Activated CD4-positive, alpha-beta memory T cell treated with anti-CD3 and anti-CD28 coated beads for 36 hours (primary cell): ENCODE measurements at places on chromosomes 5 and 9. TPM values are rescaled to one million over a fixed set of nuclear protein-coding genes. Genes with fewer than 3 reads are reported as not detected.
A peak's percentile ranks its signal among the peaks of the same experiment; 100 is the strongest.

DNA sequence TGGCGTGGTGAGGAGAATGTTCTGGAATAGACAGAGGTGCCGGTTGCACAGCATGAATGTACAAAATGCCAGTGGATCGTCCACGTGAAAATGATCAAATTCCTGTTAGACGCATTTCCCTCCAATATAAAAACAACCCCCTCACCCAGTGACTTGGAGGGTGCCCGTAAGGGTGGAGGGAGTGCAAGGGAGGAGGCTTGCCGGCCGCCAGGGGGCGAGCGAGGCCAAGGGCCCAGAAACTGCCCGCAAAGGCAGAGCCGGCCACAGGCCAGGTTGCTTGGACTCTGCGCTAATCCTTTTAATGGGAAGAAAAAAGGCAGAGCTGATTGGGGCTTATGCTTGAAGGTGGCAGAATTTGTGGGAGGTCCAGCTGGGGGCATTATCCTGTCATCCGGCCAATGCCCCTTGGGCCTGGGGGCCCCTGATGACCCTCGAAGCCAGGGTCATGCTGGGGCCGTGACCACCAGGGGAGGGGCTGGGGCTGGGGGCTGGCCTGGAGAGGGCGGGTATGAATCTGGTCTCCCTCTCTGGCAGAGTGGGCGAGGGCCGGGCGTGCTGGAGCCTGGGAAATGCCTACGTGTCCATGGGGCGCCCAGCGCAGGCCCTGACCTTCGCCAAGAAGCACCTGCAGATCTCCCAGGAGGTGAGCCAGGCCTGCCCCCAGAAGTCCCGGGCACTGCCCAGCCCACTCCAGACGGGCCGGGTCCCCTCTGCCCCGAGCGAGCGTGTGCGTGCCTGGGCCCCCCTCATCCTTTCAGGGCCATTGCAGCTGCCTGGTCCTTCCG is 12.0 kb downstream of the GPSM1 start:
- DNase-seq: peak; percentile 43
- H3K4me1 ChIP-seq: no peaks in the 10 kb centered on the region
- no peaks in the 10 kb centered on the region for H3K27me3 ChIP-seq
- H3K4me3 ChIP-seq: no peak overlapping the region
- no peaks in the 10 kb centered on the region for H3K36me3 ChIP-seq

DNA sequence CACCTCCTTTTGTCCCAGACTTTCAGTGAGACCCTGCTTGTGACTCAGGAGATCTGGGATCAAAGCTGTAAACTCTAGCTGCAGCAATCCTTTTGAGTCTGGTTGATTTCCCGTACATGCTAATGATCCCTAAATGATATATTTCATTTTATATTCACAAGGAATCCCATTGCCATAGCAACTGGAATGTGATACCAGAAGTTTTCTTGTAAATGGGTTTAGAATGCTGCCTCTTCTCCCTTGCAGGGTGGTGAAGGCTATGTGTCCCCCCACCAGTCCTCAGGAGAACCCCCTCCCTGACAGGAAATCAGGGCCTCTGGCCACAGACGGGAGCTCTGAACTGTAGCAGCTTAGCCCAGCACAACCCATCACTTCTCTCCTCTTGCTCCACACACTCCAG is 215.0 kb downstream of the FSTL4 start:
- no peaks in the 10 kb centered on the region for H3K27me3 ChIP-seq
- DNase-seq: no peak
- no peak overlapping the region for H3K4me3 ChIP-seq
- H3K4me1 ChIP-seq: peaks cover 27% of the 10 kb centered on the region

The DRD1 gene
- not detected for total RNA-seq

The ROR2 gene
- total RNA-seq: 0.05 TPM

- H3K4me3 ChIP-seq: no peak overlapping the region
- H3K27me3 ChIP-seq: no peaks in the 10 kb centered on the region
- H3K27ac ChIP-seq: no peak overlapping the region
- H3K4me1 ChIP-seq: peaks cover 17% of the 10 kb centered on the region
- H3K36me3 ChIP-seq: no peaks in the 10 kb centered on the region
These were observed 86.6 kb downstream of the ACER2 start for GRCh38 chr9:19495186-19496028.

DNA sequence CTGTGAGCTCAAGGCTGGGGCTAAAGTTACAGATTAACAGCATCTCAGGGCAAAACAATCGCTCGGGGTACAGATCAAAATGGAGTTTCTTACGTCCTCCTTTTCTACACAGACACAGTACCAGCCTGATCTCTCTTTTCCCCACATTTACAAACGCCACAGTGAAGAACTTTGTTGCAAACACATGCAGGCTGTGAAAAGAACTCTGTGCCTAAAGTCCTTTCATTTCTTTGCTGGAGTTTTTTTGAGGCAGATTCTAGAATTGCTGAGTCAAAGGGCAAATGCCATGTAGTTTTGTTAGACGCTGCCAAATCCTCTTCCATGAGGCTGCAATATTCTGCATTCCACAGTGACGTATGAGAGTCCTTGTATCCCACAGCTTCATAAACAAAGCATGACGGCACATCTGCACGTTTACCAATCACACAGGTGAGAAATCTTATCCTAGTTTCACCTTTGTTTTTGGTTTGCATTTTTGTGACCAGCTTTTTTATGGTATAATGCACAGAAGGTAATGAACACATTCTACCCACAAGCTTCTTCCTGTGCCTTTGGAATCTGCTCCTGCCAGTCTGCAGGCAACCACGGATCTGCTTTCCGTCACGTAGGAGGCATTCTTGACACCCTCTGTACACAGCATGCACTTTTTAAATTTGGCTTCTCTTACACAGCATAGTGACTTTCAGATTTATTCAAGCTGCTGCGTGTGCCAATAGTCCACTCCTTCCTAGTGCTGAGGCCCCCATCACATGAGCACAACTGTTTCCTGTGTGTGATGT is 44.6 kb upstream of the LPCAT1 start:
- no peaks in the 10 kb centered on the region for H3K4me1 ChIP-seq
- no peak for DNase-seq
- no peak overlapping the region for H3K4me3 ChIP-seq

GRCh38 chr5:11148810-11149539 is 387.9 kb upstream of the DAP start:
- peaks cover 2% of the 10 kb centered on the region for H3K4me1 ChIP-seq
- peaks cover 6% of the 10 kb centered on the region for H3K27me3 ChIP-seq
- no peak overlapping the region for H3K27ac ChIP-seq
- H3K36me3 ChIP-seq: no peaks in the 10 kb centered on the region
- H3K4me3 ChIP-seq: no peak overlapping the region

DNA sequence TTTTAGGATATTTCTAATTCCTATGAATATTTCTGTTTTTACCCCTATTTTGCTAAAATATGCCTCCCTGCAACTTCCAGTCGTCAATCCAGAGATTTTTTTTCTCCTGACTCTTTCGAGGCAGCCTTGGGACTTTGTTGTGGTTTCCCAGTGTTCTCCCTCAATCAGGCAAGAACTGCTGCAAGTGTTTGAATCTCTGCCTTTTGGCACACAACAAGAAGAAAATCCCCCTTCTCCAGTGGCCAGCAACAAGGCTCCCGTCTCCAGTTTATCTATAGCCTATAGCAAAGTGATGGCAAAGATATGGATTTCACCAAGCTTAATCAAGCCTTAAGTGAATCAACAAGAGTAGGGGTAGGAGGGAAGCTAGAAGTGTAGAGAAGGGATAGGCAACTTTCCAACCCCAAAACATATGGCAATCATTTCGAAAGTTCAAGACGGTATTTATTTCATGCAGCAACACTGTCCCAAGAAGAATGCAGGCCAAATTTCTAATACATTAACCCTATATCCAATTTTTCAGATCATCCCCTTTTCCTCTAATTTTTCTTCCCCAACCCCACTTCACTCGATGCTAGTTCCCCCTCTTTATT is 37.7 kb upstream of the PAPPA start:
- no peak for DNase-seq
- no peak overlapping the region for H3K4me3 ChIP-seq
- H3K4me1 ChIP-seq: no peaks in the 10 kb centered on the region

DNA sequence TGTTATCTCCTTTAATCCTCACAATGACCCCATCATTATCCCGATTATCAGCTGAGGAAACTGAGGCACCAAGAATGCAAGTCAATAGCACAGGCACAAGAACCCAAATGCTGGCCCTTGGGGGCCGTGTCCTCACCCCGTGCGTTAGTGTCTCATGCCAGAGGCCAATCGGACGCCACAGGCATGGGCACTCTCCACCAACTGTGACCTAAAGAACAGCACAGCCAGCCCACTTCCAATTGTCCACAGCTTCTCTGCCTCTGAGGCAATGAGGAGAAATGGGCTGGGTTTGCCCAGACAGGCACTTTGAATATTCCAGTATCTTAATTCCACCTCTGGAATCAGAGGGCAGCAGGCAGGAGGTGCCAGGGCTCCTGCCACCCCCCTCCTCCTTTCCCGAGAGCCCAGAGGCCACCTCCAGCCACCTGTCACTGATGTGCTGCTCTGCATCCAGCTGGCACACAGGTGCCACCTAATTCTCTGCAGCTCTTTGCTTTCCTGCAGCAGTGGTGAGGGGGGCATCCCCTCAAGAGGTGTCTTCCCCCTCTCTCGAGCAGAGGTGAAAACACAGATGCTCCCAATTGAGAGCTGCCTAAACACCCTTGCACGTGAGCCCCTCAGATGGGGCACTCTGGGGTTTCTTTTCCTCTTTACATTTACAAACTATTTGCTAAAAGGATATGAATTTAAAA is 107.5 kb downstream of the ROR2 start:
- no peak overlapping the region for H3K27ac ChIP-seq
- no peaks in the 10 kb centered on the region for H3K36me3 ChIP-seq
- H3K4me3 ChIP-seq: no peak overlapping the region
- DNase-seq: no peak

The PCDHA6 gene
- total RNA-seq: not detected

DNA sequence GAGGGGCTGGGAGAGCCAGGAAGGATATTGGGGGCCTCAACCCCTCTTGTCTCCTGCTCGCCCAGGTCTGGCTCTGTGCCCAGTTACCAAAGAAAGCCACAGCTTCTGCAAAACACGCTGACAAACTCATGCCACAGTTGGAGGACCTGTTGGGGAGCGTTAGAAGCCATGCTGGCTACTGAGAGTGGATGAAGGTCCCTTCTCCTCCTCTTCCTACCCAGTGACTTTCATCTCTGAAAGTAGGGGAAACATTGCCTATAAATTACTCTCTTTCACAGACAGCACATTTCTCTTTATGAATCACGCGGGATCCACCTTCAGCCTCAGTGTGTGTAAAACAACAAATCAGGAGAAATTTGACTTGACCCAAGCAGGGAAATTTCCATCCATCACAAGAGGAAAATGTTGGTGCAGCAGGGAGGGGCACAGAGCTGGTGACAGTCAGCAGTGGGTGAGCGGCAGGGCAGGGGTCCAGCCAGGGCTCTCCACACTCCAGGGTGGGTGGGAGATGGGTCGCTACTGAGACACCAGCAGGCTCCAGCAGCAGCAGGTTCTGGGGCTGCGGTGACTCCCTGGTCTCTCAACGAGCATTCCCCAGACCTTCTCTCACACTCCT is 181.9 kb downstream of the FGF18 start:
- H3K36me3 ChIP-seq: no peaks in the 10 kb centered on the region
- DNase-seq: peak; percentile 40
- H3K27ac ChIP-seq: no peak overlapping the region
- peaks cover 10% of the 10 kb centered on the region for H3K27me3 ChIP-seq
- H3K4me1 ChIP-seq: peaks cover 12% of the 10 kb centered on the region
